Endothelial cell of umbilical vein (primary cell): ENCODE measurements at places on chromosomes 2 and 18. TPM values are rescaled to one million over a fixed set of nuclear protein-coding genes. Genes with fewer than 3 reads are reported as not detected.

Gene GCG
- not detected in 2 replicates for total RNA-seq

Gene C2orf81
- 0.51 and 0.71 TPM in 2 replicates for total RNA-seq

Gene BMP10
- not detected in 2 replicates for total RNA-seq

Gene HOXD1
- total RNA-seq: 10.4 and 14.1 TPM in 2 replicates

Gene CKAP2L
- total RNA-seq: 25.2 and 30.7 TPM in 2 replicates

Gene IL36RN
- not detected in 2 replicates for total RNA-seq

Gene FRZB
- 0.09 TPM in 1 of 2 replicates, not detected in the other for total RNA-seq

Gene CYP1B1
- total RNA-seq: not detected in 2 replicates

Gene NLRC4
- not detected in 2 replicates for total RNA-seq

Gene TMEM247
- total RNA-seq: not detected in 2 replicates

Gene SKOR2
- not detected in 2 replicates for total RNA-seq

Gene TMEM178A
- total RNA-seq: 0.90 and 2.8 TPM in 2 replicates

Gene LINC00305
- total RNA-seq: not detected in 2 replicates

Gene FOXI3
- total RNA-seq: not detected in 2 replicates

Gene KRTCAP3
- 4.0 and 4.6 TPM in 2 replicates for total RNA-seq

Gene SPC25
- 20.5 and 24.2 TPM in 2 replicates for total RNA-seq

Gene FABP1
- total RNA-seq: not detected in 2 replicates

Gene SGPP2
- not detected in 2 replicates for total RNA-seq

Gene SPEG
- total RNA-seq: 0.21 and 0.84 TPM in 2 replicates

Gene GAL3ST2
- total RNA-seq: 0.23 TPM in 1 of 2 replicates, not detected in the other

Gene KCNK3
- not detected in 2 replicates for total RNA-seq

Gene PROKR1
- not detected in 2 replicates for total RNA-seq

Gene ASAP2
- 75.8 and 79.2 TPM in 2 replicates for total RNA-seq

Gene IL36A
- total RNA-seq: not detected in 2 replicates

Gene PLGLB1
- 0.75 and 1.8 TPM in 2 replicates for total RNA-seq

Gene TCF23
- not detected in 2 replicates for total RNA-seq

Gene PARD6G
- total RNA-seq: 1.8 and 5.4 TPM in 2 replicates

Gene FMNL2
- 25.5 and 28.0 TPM in 2 replicates for total RNA-seq

Gene IL1R1
- total RNA-seq: 2.9 and 5.5 TPM in 2 replicates

Gene LIMS2
- total RNA-seq: 45.7 and 48.3 TPM in 2 replicates

Gene SERPINB4
- total RNA-seq: not detected in 2 replicates

Gene PLCD4
- total RNA-seq: 1.4 and 3.1 TPM in 2 replicates

Gene IL1R2
- not detected in 2 replicates for total RNA-seq

Gene HOXD9
- 3.5 and 3.9 TPM in 2 replicates for total RNA-seq

Gene DLX2
- not detected in 2 replicates for total RNA-seq

Gene CYRIA
- 38.4 and 40.3 TPM in 2 replicates for total RNA-seq

Gene PIEZO2
- 5.0 and 11.2 TPM in 2 replicates for total RNA-seq

Gene TNFAIP6
- total RNA-seq: not detected in 2 replicates

Gene TUBB8B
- 1.1 TPM in 1 of 2 replicates, not detected in the other for total RNA-seq

Gene OSR1
- not detected in 2 replicates for total RNA-seq

Gene NAT8
- total RNA-seq: not detected in 2 replicates

Gene IL36G
- total RNA-seq: not detected in 2 replicates

Gene ADCY3
- total RNA-seq: 54.0 and 54.4 TPM in 2 replicates

Gene LYG2
- total RNA-seq: not detected in 2 replicates

Gene CCNYL1
- 47.3 and 49.3 TPM in 2 replicates for total RNA-seq

Gene C18orf32
- total RNA-seq: 27.4 and 28.4 TPM in 2 replicates

Gene LRRC30
- total RNA-seq: not detected in 2 replicates

Gene NTSR2
- not detected in 2 replicates for total RNA-seq

Gene GAREM1
- total RNA-seq: 1.0 and 1.1 TPM in 2 replicates

Gene OSBPL1A
- 12.7 and 16.5 TPM in 2 replicates for total RNA-seq

Gene UGT1A4
- total RNA-seq: not detected in 2 replicates

Gene ACMSD
- total RNA-seq: not detected in 2 replicates

Gene PRKRA
- total RNA-seq: 42.4 and 46.6 TPM in 2 replicates

Gene MC5R
- not detected in 2 replicates for total RNA-seq

Gene PAX8
- total RNA-seq: 0.22 and 0.28 TPM in 2 replicates

Gene HRH4
- total RNA-seq: not detected in 2 replicates

Gene CENPA
- 33.1 and 34.1 TPM in 2 replicates for total RNA-seq

Gene SPHKAP
- not detected in 2 replicates for total RNA-seq

Gene NMUR1
- not detected in 2 replicates for total RNA-seq
